Uterus (tissue), 4 donors: ENCODE measurements at places on chromosomes 7 and 10. TPM values are rescaled to one million over a fixed set of nuclear protein-coding genes. Genes with fewer than 3 reads are reported as not detected.

DNA sequence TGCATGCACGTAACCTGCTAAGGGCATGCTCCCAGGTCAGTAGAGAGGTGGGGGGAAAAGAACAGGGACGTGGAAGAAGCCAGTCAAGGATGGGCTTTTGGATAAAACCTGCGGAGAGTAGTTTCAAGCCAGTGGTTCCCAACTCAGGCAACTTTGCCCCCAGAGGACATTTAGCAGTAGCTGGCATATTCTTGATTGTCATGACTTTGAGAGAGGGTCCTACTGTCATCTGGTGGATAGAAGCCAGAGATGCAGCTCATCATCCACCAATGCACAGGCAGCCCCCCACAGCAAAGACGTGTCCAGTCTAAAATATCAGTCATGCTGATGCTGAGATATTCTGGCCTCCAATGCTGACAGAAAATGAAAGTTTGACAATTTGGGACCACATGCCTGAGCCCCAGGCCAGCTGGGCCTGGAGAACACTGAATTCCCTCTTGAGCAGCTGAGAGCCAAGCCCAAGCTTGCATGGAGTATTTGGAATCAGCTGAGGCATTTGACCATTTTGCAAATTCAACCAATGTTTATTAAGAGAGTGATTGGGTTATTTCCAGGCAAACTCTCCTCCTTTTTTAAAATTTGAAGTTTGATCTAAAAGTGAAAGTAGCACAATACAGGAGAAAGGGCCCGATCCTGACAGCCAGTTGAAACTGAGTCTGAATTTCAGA is 110.0 kb upstream of the C7orf33 start:
- no peak for DNase-seq

DNA sequence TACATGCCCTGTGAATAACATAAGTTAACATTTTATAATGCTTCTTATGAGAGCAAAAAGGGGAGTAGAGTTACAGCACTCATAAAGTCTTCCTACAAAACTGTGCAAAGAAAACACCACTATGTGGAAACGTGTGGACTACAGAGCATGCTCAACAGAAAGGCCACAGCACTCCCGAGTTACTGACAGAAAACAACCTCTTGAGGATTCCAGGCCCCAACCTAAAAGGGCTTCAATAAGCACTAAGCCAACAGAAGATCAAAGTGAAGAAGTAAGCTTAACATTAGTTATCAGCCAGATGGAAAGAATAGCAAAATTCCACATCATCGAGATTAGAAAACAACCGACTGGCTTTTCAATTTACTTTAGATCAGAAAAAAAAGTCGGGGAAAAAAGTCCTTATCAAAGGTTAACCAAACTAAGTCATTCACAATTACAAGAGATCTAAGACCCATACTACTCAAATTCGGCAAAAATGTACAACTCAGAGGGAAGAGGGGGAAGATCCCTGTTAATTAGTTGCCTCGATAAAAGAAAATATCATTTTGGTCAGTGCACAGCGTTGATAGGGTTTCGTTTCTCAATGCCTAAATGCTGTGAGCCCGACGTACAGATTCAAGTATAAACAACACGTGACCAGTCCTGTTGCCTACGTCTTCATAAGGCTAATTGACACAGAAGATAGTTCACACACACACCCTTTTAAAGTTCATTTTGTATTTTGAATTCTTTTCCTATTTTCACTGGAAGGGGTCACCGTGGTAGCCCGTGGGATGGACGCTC is 1.4 kb downstream of the KBTBD2 start:
- DNase-seq: no peak

MRPS24 gene
- 110 TPM for total RNA-seq

DNA sequence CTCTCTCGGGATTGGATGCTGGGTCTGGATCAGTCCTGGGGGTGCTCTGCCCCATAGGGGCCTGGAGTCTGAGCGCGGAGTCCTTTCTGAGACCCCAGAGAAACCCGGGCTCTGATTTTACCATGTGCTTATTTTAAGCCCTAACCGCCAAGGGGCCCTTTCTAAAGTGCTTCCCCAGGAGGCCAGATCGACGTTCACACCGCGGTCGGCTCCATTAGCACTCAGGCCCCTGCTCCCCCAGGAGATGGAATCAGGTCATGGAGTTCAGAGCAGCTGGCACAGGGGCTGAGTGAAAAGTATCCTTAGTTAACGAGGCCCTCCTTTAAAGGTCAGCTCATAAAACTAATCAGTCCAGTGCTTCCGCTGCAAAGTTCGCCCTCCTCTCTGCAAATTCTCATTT is 159.4 kb upstream of the COBL start:
- DNase-seq: no peak

GRCh38 chr7:130385600-130386066 is 5.3 kb downstream of the CPA1 start:
- no peak for DNase-seq

DNA sequence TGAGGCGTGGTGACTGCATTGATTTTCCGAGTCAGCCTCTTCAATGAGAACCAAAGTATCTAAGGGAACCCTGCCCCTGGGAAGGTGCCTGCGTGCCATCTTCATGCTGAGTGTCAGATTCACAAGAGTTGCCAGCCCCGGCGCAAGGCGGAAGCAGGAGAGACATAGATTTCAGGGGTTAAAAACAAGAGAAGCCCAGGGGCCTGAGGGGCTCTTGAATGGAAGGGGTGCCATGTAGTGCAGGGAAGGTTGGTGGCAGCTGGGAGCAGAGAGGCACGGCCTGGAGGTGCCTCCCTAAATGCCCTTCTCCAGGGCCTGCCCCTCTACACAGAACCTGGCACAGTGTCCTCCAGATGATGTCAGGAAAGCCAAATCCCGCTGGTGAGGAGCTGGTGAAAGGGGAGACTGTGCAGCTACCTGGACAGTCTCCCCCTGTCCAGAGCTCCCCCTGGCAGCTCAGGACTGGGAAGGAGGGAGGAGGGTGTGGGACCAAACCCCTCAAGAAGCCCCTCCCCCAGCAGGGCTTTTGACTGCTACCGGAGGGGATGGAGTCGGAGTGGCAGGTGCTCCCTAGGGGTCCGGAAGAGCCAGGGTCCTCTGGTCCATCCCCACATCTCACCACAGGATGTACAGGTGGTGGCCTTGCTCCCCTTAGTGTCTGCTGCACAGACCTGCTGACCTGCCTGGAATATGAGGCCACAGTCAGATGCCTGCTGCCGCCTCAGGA is 137.9 kb downstream of the TCERG1L start:
- no peak for DNase-seq

DNA sequence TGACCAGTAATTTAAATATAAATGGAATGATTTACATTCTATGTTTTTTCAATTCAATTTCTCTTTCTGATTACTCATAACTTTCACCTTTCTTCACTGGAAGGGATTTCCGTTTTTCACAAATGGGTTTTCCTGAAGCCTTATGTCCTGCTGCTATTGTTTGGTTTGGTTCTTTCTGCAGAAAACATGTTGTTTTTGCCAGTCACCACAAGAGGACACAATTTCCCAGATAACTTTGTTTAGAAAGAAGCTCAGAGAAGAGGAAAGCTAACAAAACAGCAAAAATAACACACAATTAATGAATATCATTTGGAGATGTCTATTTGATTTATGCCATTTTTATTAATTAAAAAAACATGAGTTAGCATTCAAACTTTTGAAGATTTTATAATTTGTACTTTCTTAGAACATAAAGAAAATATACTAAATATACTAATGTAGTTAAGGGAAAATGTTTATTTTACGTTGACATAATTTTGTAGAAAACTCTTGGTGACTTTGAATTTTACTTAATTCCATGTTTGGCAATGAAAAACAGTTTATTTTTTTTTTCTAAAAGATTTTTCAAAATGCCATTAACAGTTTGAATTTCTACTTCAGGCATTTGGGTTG is 4.6 kb upstream of the TWIST1 start:
- DNase-seq: no peak

ARID5B gene
- 38.7 TPM for total RNA-seq

PRRT4 gene
- 1.7 TPM for total RNA-seq

BEND7 gene
- 7.1 TPM for total RNA-seq

GRCh38 chr7:57638666-57639065 is 188.7 kb downstream of the ZNF716 start:
- DNase-seq: no peak
